ENCODE measurements at places on chromosomes 5 and 9.

DNA sequence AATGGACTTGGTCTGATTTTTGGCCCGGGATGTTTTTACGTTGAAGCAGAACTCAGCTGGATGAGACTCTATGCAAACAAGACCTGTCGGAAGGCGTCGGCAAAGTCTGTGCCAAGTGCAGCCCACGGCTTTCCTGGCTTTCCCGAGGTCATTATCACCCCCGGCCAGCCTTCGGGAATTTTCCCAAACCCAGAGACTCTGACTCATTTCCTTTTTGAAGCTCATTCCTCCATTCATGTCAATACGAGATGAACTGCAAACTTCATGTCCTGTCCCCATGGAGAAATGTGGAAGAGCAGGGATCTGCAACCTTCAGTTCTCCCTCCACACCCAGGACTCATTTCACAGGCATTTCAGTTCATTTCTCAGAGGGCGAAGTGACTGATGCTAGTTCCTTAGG is 95.3 kb downstream of the IRX2 start:
- no peak for DNase-seq

DNA sequence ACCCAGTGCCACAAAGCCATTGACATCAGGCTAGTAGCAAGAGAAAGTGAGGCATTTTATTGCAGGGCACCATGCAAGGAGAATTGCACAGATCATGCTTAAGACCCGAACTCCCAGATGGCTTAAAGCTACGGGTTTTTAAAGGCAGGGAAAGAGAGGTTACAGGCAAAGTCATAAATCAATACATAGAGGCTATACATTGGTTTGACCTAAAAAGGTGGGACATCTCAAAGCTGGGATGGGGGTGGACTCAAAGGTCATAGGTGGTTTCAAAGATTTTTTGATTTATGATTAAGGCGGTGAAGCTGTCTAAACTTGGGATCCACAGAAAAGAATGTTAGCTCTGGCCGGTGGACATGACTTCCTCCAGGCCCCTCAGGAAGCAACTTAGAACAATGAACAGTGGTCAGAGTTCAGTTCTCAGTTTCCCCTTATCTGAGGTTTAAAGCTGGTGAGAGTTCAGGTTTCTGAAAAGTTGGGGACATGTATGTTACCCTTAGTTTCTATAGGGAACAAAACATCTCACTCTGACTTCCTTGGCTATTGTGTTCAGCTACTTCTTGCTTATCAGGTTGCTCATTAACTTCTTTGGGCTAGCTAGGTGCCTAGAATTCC is 6.0 kb upstream of the RBM22 start:
- DNase-seq = no peak

- DNase-seq = no peak
These were observed 246.1 kb upstream of the IRX4 start for GRCh38 chr5:2128686-2129355.

DNA sequence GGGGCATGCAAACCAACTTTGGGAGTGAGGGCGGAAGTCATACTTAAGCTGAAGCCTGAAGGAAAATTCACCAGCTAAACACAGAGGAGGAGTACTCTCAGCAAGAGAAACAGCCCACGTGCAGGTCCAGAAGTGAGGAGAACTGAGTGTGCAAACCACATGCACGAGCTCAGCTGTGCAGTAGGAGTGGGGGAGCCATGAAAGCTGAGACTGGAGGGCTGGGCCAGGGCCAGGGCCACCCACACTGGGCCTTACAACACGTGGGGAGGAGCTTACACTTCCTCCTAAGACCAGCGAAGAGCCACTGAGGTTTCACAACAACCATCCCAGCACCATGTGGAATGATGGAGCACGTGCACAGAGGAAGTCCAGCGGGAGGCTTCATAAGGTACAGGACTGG is 9.3 kb upstream of the WWC1 start:
- no peak for DNase-seq

GRCh38 chr5:128539038-128539429 is 989 bp upstream of the FBN2 start:
- no peak for DNase-seq

GRCh38 chr9:7333719-7334118 is 465.9 kb downstream of the DMAC1 start:
- DNase-seq = no peak

GRCh38 chr9:24939109-24939850 is 393.6 kb upstream of the IZUMO3 start:
- DNase-seq = no peak

DNA sequence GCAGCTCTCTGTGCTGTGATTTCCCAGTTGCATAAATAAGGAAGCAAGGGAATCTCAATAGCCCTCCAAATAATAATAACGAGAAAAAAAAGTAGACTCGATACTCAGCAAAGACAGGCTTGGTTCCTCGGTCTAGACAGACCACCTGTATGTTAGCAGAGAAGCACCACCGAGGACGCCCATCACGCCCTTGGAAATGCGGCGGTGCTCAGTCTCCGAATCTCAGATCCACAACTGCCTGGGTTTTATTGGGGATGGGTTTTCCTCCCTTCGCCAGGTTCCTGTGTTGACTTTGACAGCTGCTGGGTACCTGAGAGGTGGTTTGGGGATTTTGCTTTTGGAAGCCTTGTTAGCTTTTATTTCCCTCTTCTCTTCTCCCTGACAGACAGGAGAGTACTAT is 7.2 kb downstream of the DAB2IP start:
- DNase-seq = no peak

GRCh38 chr5:17343675-17344074 is 126.2 kb downstream of the BASP1 start:
- DNase-seq = no peak

- peak; percentile 36 for DNase-seq
These were observed 807 bp upstream of the PLGRKT start for GRCh38 chr9:5438301-5439162.

- no peak for DNase-seq
These were observed 400 bp downstream of the TIFAB start for GRCh38 chr5:135451581-135452320.

GRCh38 chr5:40911266-40911665 is 2.0 kb downstream of the C7 start:
- no peak for DNase-seq

DNA sequence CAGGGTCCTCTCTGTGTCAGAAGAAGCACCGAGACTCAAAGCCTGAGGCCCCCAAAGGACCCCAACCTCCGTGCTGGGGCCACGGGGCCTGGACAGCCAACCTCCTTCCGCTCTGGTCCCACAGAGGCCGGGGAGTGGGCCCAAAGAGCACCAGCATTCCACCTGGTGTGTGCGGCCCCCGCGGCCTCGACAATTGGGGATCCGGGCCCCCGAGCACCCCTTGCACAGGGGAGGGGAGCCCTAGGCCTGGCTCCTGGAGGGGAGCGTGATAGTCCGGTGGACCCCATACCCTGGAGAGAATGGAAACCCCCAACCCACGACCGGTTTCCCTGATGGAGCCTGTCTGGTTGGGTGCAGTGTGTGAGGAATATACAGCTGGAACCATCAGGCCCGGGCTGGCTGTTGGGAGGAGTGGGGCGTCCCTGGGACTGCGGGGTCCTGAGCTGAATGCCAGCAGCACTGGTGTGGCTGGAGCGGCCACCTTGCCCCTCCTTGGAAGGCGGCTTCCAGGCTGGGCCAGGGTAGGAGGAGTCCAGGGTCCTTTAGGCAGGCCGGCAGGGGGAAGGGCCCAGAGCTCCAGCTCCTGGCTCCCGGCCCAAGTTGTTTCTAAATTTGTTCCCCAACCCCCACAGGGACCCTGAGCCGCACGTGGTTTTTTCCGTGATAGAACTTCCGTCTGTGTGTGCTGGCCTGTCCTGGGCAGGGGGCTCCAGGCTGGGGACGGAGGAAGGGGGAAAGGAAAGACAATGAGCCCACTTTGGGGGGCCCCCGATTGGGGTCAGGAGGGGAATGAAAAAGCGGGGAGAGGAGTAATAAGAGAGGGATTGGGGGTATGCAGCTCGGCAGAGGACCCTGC is 825 bp upstream of the TOR4A start:
- DNase-seq = no peak

DNA sequence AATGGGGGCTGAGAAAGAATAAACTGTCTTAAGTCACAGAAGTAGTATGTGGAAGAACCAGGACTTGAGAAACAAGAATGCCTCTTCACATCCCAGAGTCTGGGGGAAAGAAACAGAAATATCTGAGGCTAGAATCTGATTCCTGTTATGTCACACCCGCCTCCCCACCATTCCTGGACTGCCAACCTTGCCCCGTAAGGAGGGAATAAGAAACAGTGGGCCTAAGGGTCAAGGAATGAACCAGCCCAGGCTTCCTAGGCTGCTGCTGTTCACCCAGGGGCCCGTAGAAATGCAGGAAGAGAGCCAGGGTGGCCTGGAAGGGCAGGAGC is 4.3 kb downstream of the PCDH1 start:
- no peak for DNase-seq

DNA sequence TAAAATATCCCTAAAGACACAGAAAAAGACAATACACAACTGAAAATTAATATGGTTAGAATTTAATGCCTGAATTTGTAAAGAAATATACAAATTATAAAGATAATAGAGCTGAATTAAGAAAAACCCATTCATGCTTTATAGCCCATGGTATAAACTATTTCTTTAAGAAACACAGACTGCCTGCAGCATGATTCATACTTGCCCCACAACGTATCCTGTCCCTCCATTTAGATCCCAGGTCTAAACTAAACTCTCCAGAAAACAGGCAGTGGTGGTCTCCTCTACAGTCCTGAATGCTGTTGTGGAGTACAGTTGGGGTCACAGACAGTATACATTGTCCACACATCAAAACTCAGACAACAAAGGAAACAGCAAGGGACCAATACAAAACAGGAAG is 24.8 kb downstream of the IL6ST start:
- DNase-seq = no peak

GRCh38 chr5:124876566-124876965 is 130.1 kb upstream of the ZNF608 start:
- no peak for DNase-seq

DNA sequence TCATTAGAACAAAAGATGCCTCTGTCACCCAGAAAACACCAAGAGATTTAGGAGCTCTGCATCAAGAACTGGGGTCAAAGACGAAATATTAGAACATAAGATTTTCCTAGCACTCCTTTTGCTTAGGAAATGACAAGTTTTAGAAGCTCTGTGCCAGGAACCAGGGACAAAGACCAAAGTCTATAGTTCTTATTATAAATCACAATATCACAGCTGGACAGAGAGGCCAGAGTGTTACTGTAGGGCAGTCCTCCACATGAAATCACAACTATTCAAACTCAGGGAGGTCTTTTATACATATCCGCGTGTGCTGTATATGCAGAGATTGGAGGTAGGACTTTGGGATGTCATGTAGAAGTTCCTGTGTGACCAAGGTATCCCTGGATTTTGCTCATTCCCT is 116.7 kb upstream of the SAP30L start:
- DNase-seq = no peak

- no peak for DNase-seq
These were observed 50.0 kb upstream of the RNU6ATAC start for GRCh38 chr9:134214386-134214765.

GRCh38 chr5:74310386-74310785 is 330.1 kb downstream of the ENC1 start:
- DNase-seq = no peak

DNA sequence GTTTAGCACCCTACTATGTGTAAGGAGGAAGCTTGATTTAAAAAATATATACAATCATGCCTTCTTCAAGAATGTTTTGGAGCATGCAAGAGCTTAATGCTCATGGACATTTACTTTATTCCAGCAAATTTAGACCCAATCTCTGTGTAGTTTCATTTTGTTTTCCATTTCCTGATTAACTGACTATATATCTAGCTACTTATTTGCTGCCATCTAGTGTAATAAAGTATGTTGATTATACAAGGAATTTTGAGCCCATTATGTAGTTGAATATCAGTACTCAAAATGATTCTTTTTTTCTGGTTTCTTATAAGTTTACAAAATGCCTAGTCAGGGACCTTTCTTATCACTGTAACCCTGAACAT is 100.0 kb upstream of the CCDC152 start:
- DNase-seq = no peak

- DNase-seq = no peak
These were observed 214.2 kb downstream of the NFIB start for GRCh38 chr9:14099737-14100136.

DNA sequence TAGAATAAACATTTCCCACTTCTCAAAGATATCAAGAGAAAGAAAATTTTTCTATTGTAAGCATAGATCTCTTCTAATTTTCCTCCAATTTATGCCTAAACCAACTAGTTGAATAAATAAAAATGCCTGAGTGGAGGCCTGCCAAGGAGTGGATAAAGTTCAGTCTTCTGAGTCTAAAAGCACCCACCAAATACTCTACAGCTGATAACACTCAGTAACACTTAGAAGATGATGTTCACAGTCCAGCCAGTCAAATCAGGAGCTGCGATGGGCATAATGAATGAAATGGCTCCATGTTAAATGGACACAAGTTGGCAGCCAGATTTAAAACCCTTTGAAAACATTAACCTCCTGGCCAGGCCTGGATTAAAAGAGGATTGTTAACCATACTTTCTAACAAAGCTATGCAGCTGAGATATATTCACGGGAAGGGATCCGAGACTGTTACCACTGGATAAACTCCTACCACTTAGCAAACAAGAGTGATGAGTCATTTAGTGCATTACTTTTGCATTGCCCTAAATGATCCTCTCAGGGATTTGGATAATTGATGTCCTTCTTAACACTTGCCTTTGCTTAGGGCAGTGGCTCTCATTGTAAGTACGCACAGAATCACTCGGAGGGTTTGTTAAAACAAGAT is 63.7 kb upstream of the CCDC112 start:
- no peak for DNase-seq

DNA sequence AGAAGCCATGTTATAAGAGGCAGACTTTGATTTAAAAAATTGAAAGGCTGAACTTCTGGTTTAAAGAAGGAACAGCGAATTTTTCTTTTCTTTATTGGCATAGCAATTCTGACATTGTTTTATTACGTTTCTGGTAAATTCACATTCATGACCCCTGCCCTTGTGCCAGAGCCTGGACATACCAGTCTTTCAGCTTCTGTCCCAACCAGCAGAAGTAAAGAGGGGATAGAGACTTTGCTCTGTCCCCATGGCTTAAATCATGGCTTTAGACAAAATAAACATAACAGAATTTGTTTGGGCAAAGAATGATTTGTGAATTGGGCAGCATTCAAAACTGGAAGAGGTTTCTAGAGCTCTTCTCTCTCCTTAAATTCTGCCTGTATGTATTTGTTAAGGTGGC is 15.3 kb downstream of the CAST start:
- DNase-seq = no peak

DNA sequence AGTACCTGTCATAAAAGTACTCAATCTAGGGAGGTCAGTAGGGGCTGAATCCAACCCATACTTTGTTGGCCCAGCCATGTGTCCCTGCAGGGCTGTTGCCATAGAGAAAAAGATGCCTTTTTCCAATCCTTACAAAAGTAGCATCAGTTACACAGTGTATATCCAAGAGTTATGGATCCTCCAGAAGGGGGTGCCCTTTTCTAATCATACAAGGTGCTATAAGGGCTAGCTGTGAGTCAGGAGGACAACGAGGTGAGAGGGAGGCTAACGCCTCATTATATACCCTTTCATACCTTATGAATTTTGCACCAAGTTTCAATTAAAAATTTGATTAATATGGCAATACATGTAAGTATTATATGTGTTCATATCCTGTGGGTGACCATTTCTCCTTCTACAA is 4.8 kb downstream of the KIAA0825 start:
- no peak for DNase-seq
